Suprapubic skin (tissue), 4 donors: ENCODE measurements at places on chromosomes 7 and 10.

DNA sequence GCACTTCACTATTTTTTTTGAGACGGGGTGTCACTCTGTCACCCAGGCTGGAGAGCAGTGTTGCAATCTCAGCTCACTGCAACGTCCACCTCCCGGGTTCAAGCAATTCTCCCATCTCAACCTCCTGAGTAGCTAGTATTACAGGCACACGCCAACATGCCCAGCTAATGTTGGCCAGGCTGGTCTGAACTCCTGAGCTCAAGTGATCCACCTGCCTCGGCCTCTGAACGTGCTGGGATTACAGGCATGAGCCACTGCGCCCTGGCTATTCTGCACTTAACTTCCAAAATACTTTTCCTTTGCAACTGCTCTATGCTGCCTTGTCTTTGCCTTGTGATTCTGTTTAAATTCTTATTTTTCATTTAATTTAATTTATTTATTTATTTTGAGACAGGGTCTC lies 67.0 kb upstream of the ZNF479 start:
- no peak overlapping the region for H3K27ac ChIP-seq
- no peaks in the 10 kb centered on the region for H3K36me3 ChIP-seq
- no peak overlapping the region for H3K4me3 ChIP-seq

GRCh38 chr7:100053215-100053614 lies 3.6 kb downstream of the ZSCAN21 start:
- H3K4me1 ChIP-seq: peaks cover 19% of the 10 kb centered on the region
- no peaks in the 10 kb centered on the region for H3K27me3 ChIP-seq
- peaks cover 16% of the 10 kb centered on the region for H3K36me3 ChIP-seq
- no peak overlapping the region for H3K4me3 ChIP-seq
- no peak for DNase-seq

DNA sequence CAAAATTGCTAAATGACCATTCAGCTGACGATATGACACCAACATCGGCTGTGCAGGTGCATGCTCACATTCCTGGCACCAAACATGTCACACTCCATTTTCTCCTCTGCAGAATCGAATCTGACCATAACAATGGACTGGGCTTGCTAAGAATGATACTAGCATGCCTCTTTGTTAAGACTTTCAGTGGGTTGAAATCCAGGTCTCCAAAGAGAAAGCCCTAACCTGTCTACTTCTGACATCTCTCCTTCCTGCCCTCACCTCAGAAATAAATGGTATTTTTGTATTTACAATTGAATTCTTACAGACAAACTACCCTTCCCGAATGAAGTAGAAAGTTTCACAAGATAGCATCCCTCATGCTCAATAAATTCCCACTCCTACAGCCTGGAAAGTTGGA lies 373.9 kb downstream of the KCNMA1 start:
- DNase-seq: no peak
- H3K4me1 ChIP-seq: no peaks in the 10 kb centered on the region
- H3K27me3 ChIP-seq: peaks cover 14% of the 10 kb centered on the region

GRCh38 chr10:36421992-36422391 lies 703.4 kb upstream of the ANKRD30A start:
- no peaks in the 10 kb centered on the region for H3K4me1 ChIP-seq
- H3K27me3 ChIP-seq: no peaks in the 10 kb centered on the region
- DNase-seq: no peak
- H3K4me3 ChIP-seq: no peak overlapping the region

GRCh38 chr7:73988197-73988596 lies 39.8 kb upstream of the ELN start:
- no peaks in the 10 kb centered on the region for H3K27me3 ChIP-seq
- H3K36me3 ChIP-seq: no peaks in the 10 kb centered on the region
- no peak for DNase-seq
- no peak overlapping the region for H3K4me3 ChIP-seq
- peaks cover 12% of the 10 kb centered on the region for H3K4me1 ChIP-seq
